Activated CD4-positive, alpha-beta T cell treated with anti-CD3 and anti-CD28 coated beads for 48 hours (primary cell): ENCODE measurements at places on chromosomes 12 and 14.

GRCh38 chr14:103735439-103735814 is 19.8 kb downstream of the ZFYVE21 start:
- no peak for DNase-seq

DNA sequence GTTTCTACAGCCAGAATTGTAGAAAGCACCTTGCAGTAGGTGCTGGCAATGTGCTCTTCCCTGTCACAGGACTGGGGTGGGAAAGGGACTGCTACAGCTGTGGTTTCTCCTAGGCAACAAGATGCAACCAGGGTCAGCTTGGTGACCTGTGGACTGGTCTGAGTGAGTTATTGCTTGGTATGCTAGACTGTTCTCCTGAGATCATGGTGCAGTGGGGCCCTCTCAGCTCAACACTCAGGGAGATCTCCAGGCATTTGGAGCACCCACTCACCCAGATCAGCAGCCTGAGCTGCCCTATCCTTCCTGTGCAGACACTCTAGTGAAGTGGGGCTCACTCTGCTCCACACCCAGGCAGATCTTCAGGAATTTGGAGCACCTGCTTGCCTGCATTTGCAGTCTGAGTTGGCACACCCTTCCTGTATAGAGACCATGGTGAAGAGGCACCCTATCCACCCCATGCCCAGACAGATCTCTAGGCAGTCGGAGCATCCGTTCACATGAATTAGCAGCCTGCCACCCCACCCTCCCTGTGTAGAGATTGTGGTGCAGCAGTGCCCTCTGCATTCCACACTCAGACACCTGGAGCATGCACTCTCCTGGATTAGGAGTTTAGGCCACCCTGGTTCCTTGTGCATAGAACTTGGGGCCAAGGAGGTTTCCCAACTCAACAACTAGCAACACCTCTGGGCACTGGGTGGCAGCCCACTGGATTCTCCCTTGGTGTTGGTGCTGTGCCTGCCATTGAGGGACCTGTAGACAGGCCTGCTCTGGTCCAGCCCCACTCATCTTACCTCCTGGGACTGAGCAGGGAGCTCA is 3.8 kb upstream of the FAM186B start:
- DNase-seq: no peak

- no peak for DNase-seq
Measured at GRCh38 chr14:35878272-35879150, 52.4 kb downstream of the BRMS1L start.

DNA sequence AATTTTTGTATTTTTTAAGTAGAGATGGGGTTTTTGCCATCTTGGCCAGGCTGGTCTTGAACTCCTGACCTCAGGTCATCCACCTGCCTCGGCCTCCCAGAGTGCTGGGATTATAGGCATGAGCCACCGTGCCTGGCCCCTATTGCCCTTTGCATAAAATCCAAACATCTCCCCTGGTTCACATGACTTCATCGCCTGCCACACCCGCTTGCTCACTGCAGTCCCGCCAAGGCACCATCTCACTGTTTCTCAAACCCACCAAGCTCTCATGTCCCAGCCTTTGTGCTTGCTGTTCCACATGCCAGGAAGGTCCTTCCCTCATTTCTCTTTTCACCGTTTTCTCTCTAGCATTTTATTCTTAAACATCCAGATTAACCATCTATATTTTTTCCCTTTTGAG is 9.7 kb downstream of the RHOF start:
- no peak for DNase-seq

DNA sequence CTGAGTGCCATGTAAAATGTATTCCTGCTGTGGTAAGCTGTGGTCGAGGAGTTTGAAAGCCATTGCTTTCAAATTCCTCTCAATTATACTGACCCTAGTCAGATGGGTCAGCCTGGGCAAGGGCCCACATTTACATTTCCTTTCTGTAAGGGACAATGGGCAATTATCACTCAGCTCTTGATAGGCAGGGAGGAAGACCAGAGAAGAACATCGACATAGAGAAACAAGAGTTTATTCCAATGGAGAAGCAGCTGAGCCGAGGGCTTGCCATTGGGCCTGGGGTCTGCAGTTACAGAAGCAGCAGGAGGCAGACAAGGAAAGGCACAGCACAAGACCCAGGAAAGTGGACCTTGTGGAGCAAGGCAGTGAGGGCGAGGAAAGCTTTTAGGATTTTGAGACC is 9.7 kb downstream of the NRIP2 start:
- DNase-seq: no peak
